Hindlimb muscle (tissue), 1 donor: ENCODE measurements at places on chromosomes 2 and 18. TPM values are rescaled to one million over a fixed set of nuclear protein-coding genes. Genes with fewer than 3 reads are reported as not detected.

DNA sequence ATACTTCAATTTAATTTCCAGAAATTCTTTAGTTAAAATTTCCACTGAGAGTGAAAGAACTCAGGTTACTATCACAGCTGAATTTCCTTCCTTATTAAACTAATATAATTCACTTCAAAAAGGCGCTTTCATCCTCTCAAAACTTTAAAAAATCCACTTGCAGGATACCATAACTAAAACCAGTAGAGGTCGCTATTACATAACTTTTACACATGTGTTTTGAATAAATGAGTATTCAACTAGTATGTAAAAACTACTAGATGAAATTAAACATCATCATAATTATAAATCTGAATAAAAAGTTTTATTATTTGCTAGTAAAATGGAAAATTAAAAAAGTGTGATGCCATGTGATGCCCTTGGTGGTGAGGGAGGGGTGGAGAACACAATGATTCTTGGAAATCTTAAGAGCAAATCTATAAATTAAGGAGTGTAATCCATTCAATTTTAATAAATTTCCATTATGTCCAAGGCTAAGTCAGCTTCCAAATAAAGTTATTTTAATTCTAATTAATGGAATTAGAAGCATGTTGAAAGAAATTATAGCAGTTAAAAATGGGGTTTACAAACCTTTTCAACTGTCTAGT lies 61.4 kb downstream of the SOS1 start:
- DNase-seq: peak; percentile 26

CD28 gene
- 6.0 TPM for polyA plus RNA-seq

DNA sequence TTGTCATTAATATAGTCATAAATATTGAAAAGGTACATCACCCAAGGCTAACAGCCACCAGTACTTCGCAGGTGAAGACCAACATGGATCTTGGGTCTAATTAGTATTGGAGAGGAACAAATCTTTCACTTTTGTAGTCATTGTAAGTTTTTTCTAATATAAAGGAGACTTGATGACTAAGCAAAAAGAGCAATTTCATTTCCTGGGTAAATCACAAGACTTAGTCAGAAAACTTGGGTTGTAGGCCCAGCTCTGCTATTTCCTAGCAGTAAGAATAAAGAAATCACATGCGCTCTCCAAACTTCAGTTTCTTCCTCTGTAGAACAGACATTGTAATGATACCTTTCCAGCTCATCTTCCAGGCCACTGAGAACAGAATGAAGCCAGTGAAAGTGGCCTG lies 40.9 kb downstream of the NRP2 start:
- DNase-seq: no peak

DNA sequence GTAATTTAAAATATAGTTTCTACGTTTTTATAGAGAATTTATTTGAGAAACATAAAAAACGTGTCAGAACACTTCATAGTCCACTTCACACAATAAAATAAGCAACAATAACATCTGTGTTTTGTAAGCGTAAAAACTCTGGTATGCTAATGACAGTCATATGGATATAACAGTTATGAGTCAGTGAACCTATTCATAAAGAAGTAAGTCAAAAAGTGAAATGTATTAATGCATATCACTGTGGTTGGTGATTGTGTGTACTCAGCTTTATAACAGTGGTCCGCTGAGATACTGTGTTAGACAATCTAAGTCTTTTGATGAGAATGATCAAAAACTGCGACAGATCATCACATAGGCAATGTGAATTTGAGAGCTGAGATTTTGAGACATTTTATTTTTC lies 153.2 kb downstream of the WDR7 start:
- DNase-seq: no peak

ZBTB14 gene
- polyA plus RNA-seq: 10.1 TPM

DNA sequence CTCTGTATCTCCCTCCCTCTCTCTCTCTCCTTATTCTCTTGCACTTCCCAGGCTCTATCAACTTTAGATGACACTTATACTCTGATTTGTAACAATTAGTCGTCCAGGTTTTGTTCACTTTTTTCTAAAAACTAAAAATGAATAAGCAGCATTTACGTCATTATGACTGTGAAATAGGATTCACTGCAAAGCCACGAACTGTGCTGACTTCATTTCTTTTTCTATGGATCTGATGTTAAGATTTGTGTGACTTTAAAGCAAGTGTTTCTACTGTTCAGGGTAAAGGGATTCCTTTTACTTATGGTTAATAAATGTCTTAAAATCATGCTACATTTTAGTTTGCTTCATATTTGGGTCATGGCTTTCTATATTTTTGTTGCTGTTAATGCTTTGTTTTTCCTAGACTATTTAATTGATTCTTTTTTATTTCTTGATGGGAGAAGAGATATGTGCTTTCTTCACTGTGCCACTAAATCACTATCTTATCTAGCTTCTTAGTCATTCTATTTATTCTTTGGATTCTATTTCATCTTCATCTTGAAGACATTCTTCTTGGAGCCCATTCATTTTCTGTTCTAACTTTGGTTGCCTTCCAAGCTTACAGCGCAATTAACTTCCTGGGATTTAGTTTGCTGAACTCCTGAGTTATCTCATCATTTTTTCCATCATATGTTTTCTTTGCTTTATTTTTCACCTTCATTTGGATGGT lies 480.4 kb upstream of the TRIB2 start:
- DNase-seq: no peak
